ENCODE measurements at places on chromosomes 11 and 22. TPM values are rescaled to one million over a fixed set of nuclear protein-coding genes. Genes with fewer than 3 reads are reported as not detected.

SMC1B gene
- total RNA-seq, result under 0.01 TPM

RAB39A gene
- total RNA-seq, result not detected

ST14 gene
- not detected for total RNA-seq

GRAP2 gene
- 0.06 TPM for total RNA-seq

C11orf68 gene
- 18.9 TPM for total RNA-seq

TSGA10IP gene
- not detected for total RNA-seq

DNAJC24 gene
- 8.3 TPM for total RNA-seq

PLAAT3 gene
- total RNA-seq, result 22.8 TPM

OSBP2 gene
- 3.9 TPM for total RNA-seq

RCOR2 gene
- total RNA-seq, result 0.19 TPM

DDX25 gene
- total RNA-seq, result under 0.01 TPM

CHORDC1 gene
- total RNA-seq, result 17.6 TPM

LDLRAD3 gene
- total RNA-seq, result 6.5 TPM

CSNK1E gene
- total RNA-seq, result 147 TPM

PANX3 gene
- not detected for total RNA-seq

RAG2 gene
- total RNA-seq, result not detected

DEAF1 gene
- total RNA-seq, result 26.9 TPM

LARGE2 gene
- not detected for total RNA-seq

CD6 gene
- total RNA-seq, result under 0.01 TPM

MMP27 gene
- not detected for total RNA-seq

ALX4 gene
- total RNA-seq, result not detected

OR5B21 gene
- total RNA-seq, result not detected

KRTAP5-9 gene
- total RNA-seq, result not detected

C11orf16 gene
- not detected for total RNA-seq

NOL12 gene
- total RNA-seq, result 26.6 TPM

OR52E8 gene
- not detected for total RNA-seq

SLC25A22 gene
- total RNA-seq, result 11.2 TPM

LRRC51 gene
- 7.0 TPM for total RNA-seq

TNNT3 gene
- 2.1 TPM for total RNA-seq

OR6T1 gene
- not detected for total RNA-seq

OR51B5 gene
- not detected for total RNA-seq

HIRA gene
- total RNA-seq, result 28.5 TPM
